Mammary epithelial cell (primary cell): ENCODE measurements at places on chromosomes 5 and 9. TPM values are rescaled to one million over a fixed set of nuclear protein-coding genes. Genes with fewer than 3 reads are reported as not detected.

AJM1 gene
- total RNA-seq, result 1.2 TPM

NFIB gene
- total RNA-seq, result 96.9 TPM

SPATA31A3 gene
- total RNA-seq, result not detected

EGFLAM gene
- 20.6 and 21.6 TPM in 2 replicates for total RNA-seq

SPAAR gene
- 0.33 TPM for total RNA-seq

SLC6A7 gene
- total RNA-seq, result not detected

SLC27A6 gene
- total RNA-seq, result 26.5 TPM

ERGIC1 gene
- 58.8 TPM for total RNA-seq

LIX1 gene
- not detected in 2 replicates for total RNA-seq

PCDHGB4 gene
- total RNA-seq, result 4.2 and 5.7 TPM in 2 replicates
